ENCODE measurements at places on chromosomes 4 and X.

DNA sequence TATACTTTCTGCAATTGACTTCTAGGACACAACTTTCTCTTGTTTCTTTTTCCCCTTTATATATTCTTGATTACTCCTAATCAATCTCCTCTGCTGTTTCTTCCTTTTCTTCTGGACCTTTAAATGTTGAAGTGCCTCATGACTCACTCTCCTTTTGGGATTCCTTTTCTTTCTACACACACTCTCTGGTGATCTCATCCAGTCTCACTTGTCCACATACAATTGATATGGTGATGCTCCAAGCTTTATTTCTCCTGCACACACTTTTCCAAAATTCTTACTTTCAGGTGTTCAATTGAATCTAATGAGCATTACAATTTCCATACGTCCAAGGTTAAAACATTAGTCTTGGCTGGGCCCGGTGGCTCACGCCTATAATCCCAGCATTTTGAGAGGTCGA lies 794.8 kb upstream of the EPHA5 start:
- DNase-seq: no peak

- DNase-seq: no peak
Measured at GRCh38 chr4:123110147-123110546, 187.8 kb upstream of the NUDT6 start.

DNA sequence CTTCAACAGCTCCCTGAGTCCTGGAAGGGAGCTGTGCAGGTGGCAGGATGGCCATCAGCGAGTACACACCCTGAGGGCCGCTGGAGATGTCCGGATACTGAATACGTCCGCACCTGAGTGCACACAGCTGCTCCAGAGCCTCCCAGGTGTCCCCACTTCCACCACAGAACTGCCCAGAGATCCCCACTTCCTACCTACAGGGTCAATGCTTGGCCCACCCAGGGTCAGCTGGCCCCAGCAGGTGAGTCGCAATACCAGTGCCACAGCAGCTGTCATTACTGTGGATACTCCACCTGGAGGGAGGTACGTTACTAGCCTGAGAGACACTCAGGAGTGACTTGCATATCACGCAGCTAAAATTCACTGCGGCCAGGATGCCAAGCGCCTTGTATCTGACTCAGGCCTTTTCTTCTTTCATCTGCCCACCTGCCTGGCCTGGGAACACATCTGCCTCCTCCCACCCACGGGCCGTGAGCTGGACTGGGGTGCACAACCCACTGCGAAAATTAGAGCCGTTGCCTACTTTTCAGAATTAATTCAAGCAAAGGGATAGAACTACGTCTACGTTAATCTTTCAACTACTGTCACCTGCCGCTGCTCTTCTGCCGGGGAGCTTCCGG lies 9.4 kb downstream of the C4orf50 start:
- no peak for DNase-seq

GRCh38 chrX:40175511-40176350 lies 78.0 kb upstream of the BCOR start:
- peak; percentile 93 for DNase-seq

DNA sequence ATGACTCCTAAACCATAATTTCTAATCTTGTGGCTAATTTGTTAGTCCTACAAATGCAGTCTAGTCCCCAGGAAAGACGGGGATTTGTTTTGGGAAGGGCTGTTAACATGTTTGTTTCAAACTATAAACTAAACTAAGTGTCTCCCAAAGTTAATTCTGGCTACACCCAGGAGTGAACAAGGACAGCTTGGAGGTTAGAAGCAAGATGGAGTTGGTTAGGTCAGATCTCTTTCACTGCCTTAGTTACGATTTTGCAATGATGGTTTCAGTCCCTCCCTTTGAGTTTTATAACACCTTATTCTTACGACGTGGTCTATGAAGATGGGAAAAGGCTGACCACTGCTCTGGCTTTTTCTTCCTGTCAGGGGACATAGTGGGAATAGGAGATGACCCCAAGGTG lies 27.0 kb upstream of the IL2 start:
- no peak for DNase-seq

DNA sequence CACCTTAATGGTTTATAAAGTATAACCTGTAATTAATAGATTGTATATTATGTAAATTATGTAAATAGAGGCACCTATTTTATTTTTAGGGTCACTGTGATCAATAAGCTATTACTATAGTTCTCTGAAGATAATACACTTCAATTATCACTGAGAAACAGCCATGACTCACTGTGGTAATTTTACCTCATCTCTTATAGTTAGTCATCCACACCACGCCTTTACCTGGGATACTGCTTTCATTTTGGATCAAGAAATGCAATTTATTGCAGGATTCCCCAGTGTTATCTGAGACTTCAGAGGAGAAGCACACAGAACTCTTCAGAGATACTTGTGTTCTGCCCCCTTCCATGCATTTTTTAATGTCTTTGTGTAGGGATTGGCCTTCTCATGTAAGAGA lies 348.1 kb upstream of the ATOH1 start:
- no peak for DNase-seq

- no peak for DNase-seq
Measured at GRCh38 chr4:185461565-185461964, 10.0 kb downstream of the CCDC110 start.

GRCh38 chr4:164779080-164779479 lies 25.1 kb downstream of the SMIM31 start:
- no peak for DNase-seq

DNA sequence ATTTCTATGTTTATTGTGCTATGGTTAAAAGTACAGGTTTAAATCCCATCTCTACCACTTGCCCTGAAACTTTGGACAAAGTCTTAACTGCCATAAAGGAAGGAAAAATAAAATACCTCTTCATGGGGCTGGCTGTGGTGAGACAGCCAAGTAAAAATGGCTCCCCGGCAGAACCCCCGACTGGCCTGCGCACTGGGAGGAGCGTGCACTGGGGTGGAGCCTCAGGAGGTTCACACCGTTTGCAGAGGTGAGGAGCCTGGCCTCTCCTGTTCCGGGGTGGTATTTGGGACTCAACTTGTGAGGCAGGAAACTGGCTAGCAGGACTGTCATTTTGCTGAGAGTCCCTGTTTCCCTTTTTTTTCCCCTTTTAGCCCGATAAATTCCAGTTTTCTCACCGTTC lies 47.8 kb downstream of the CORIN start:
- no peak for DNase-seq

DNA sequence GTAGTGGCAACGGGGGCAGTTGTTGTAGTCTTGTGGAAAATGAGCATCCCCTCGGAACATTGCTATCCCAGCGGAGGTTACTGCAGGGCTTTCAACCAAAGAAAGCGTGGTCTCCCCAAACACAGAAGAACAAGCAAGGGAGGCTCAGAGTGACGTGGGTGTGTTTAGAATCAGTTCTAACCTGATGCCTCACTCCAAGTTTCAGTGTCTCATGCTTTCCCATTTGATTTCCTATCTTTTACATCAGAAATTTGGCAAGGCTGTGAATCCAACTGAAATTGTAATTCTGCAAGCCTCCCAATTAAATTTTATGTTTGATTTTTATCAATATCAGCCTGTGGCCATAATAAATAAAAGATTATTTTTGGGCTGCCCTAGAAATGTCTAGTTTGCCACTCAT lies 156.1 kb upstream of the LNX1 start:
- DNase-seq: no peak

DNA sequence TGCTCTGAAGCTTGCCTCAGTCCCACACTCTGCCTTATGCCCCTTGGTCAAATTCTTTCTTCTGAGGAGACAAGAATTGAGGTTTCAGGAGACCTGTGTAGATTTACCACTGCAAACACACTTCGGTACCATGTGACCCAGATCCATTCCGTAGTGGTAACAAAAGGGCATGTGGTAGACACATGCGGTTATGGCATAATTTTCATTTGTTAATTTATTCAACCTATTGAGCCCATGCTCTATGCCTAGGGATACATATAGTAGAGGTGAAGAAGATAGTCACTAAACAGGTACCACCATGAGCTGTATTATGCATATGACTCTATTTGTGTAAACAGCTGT lies 190.9 kb downstream of the NDST4 start:
- DNase-seq: no peak

GRCh38 chrX:2897311-2897689 lies 31.8 kb downstream of the ARSD start:
- DNase-seq: no peak

- DNase-seq: peak; percentile 0
Measured at GRCh38 chrX:16278927-16279326, 111.6 kb downstream of the MAGEB17 start.

DNA sequence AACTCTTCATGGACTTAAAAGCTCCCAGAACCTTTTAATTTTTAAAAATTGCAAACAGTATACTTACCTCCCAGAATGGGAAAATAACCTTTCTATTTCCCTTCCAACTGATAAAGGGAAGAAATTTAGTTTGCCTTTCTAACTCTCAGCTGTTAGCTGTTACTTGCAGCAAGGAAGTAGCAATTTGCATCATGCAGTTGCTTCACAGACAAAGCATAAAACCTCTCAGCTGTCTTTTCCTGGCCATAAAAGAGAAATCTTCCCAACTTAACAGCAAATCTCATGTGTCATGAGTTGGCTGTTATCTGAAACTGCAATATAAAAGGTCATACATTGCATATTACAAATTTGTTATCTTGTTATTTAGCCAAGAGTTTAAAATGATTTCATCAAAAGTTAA lies 18.4 kb downstream of the C4orf17 start:
- DNase-seq: no peak

- DNase-seq: no peak
Measured at GRCh38 chr4:122948671-122949070, 26.3 kb upstream of the NUDT6 start.

DNA sequence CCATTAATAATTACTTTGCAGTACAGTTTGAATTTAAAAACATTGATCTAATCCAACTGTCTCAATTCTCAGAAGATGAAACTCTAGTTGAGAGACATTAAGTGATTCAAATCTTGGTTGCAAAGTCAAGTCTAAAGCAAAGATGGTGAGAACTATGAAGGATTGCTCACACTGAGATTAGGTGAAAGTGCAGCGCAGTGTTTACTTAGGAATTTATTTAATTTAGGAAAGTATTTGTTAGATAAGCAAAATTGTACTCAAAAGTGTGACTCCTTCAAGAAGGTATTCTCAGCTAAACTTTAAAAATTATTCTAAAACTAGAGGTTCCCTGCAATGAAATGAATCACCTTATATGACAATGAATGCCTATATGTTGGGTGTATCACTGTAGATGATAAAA lies 454.9 kb downstream of the PDGFC start:
- no peak for DNase-seq

- no peak for DNase-seq
Measured at GRCh38 chr4:143404555-143404954, 67.9 kb downstream of the GAB1 start.

DNA sequence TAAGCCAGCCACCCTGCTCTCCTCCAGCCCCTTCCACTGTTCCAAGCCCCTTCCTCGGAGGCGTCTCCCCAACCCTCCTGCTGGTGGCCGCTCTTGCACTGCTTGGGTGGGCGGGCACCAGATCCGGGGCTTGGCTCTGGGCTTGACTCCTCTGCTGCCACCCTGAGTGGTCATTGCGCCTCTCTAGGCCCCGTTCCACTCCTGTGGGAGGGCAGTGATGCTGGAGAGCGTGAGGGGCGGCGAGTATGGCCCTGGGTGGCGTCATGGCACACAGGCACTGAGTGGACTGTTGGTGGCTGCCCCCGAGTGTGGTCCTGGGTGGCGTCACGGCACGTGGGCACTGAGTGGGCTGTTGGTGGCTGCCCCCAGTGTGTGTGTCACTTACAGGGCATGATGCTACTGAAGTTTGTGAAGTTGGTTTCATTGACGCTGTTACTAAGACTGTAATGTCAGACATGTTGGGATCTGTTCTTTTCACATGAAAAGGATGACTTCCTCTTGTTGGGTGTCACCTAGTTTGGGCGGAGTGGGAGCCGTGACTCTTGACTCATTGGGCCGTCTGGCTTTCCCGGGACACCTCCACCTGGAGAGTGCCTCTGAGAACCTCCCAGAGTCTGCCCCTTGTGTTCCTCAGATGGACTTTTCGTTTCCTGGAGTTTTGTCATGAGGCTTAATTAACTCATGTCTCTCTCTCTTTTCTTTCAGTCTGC lies 55.9 kb upstream of the HGFAC start:
- no peak for DNase-seq

DNA sequence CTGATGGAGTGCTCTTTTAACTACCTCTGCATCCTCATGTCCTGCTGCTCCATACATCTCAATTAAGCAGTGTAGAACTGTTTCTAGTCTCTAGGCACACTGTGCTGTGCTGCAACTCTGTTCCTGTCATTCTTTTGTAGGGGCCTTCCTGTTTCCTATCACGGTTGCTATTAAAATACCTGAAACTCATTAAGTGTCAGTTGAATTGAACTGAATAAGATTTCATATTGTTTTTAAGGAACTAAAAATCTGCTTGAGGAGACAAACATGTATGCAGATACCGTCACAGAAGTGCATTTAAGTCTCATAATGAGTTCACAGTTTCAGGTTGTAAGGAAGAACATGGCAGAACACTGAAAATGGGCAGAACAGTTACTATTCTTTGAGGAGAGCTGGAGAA lies 170.1 kb downstream of the LARP7 start:
- DNase-seq: no peak

DNA sequence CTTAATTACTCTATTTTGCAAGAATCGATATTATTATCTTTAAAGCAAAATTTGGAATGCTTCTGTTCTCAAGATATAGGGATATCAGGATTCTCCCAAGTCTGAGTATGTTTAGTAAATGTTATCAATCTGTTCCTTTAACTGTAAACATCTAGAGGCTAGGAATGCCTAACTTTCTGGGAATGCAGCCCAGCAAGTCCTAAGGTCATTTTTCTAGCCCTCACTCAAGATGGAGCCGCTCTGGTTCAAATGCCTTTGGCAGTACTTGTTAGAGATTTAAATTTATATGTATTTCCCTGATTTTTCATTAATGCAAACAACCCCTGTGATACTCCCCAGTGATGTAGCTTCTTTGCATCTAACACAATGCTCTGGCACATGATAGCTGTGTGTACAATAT lies 623.8 kb upstream of the LCORL start:
- DNase-seq: no peak

GRCh38 chrX:95346856-95347255 lies 1337.8 kb upstream of the DIAPH2 start:
- peak; percentile 2 for DNase-seq

DNA sequence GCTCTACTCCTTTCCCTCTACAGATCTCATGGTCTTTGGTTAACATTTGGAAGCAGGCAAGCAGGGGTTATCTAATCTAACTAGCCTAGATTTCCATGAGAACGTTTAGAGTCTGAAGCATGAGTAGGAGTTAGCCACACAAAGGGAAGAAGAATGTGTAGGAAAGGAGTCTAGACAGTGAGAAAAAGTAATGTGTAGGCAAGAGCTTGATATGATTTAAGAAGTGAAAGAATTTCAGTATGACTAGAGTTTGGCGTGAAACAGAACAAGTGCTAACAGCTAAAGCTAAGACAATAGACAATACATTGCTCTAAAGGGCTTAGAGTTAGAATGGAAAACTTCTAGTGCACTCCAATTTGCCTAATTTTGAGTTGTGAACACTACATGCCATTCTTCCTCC lies 10.8 kb downstream of the CXCL8 start:
- no peak for DNase-seq

- DNase-seq: peak; percentile 56
Measured at GRCh38 chr4:88729146-88729760, 31.6 kb upstream of the NAP1L5 start.

Data from hematopoietic multipotent progenitor cell treated with erythropoietin and hydrocortisone succinate and interleukin-3 and kit ligand, for 6 days (in vitro differentiated cells).